ENCODE measurements at places on chromosomes 6 and 20.

GRCh38 chr6:43047998-43048397 is 5.7 kb downstream of the CUL7 start:
- DNase-seq: no peak

DNA sequence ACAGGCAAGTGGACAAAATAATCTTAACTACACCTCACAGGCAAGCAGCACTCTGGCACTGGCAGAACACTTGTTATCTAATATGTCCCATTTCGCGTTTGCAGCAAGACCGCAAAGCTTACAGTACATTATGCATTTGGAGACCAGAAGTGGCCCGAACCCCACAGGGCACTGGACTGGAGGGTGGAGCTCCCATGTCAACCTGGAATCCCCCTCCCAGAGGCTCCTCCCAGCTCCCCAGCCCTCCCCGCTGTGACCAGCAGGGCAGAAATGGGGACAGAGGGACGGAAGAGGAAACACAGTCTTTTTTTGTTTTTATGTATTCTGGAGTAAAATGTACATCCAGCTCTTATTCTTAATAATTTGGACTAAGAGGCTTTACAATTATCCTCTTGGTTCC is 263.7 kb downstream of the SMOC2 start:
- DNase-seq: no peak

GRCh38 chr6:37204014-37204751 is 34.2 kb downstream of the PIM1 start:
- DNase-seq: no peak

DNA sequence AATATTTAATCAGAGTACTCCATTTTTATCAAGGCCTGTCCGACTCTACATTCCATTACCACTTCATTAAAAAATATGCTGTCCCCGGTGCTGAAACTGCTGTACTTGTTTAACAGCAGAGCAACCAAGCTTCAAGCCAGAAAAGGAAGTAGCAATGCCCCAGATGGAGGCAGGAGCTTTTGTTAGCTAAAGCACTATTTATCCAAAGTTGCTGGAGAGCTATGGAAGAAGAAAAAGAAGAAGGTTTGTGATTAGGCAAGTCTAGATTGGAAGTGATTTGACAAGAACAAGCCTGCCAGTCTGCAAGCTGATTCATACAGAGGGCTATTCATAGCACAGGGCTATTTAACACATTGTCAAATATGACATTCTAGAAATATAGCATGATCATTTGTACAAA is 160.9 kb upstream of the SPTLC3 start:
- DNase-seq: no peak

GRCh38 chr6:45001663-45002062 is 326.5 kb upstream of the RUNX2 start:
- DNase-seq: no peak

DNA sequence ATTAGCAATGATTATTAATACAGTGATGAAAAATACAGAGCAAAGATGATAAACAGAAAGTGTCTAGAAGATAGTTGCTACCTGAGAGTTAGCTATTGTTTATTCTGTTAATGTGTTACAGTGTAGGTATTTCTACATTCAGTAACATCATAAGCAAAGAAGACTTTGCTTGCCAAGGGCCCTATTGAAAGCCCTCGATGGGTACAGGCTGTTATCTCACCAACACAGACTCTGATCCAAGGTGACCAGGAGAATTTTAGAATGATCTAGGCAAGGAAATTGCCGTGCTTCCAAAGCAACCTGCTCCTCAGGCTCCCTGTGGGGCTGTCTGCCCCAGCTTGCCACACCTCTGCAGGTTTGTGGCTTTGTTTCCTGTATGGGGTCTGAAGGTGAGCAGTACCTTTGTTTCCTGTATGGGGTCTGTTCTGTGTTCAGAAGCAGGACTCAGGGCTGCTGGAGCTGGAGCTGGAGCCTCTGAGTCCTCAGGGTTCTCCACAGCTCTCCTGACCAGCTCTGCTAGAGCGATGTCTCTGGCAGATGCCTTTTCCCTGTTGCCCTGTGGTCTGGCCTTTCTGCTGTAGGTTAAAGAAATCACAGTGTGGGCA is 32.5 kb downstream of the PHACTR3 start:
- DNase-seq: no peak

DNA sequence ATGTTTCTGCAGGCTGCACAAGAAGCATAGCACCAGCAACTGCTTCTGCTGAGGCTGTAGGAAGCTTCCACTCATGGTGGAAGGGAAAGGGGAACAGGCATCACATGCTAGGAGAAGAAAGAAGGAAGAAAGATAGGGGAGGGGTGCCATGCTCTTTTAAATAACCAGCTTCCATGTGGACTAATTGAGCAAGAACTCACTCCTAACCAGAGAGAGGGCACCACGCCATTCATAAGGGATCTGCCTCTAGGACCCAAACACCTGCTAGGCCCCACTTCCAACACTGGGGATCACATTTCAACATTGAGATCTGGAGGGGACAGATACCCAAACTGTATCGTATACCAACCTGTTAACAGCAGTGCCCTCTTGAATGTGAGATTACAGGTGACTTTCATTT is 46.9 kb upstream of the ARMC2 start:
- no peak for DNase-seq

- no peak for DNase-seq
Observed at GRCh38 chr20:2136275-2136674, 34.6 kb downstream of the STK35 start.

GRCh38 chr6:14266266-14266665 is 148.7 kb downstream of the CD83 start:
- no peak for DNase-seq

DNA sequence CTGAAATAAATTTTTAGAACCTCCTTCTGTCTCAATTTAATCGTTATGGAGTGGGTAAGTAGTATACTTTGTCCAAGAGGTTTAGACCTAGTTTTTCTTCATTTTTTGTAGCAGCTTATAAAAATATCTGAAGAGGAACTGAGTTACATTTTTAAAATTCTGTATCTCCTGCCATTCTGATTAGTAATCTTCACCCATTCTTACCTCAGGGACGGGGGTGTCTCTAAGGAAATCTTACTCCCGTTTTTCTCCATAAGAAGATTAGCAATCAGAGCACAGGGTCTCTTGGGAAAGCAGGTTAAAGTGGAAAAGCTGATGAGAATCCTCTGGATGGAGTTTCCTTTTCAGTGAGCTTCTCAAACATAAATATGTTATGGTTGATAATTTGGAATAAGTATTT is 259.3 kb upstream of the FAM83B start:
- no peak for DNase-seq

- no peak for DNase-seq
Observed at GRCh38 chr6:6714118-6714897, 125.8 kb downstream of the LY86 start.

DNA sequence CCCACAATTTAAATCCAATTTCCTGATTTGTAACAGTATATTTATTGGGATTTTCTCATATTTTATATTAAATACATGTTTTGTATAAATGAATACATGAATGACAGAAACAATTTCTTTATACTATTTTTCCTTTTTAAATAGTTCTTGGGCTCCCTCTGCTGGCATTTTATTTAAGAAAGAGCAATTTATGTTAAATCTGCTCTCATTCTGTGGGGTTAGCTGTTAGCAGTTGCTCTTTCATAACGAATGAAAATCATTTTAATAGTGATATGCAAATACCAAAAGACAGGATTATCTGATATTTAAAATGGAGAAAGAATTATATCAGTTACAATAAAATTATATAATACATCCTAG is 118.3 kb downstream of the RALGAPA2 start:
- no peak for DNase-seq

- peak; percentile 18 for DNase-seq
Observed at GRCh38 chr6:53239526-53239925, 90.9 kb upstream of the GCM1 start.

DNA sequence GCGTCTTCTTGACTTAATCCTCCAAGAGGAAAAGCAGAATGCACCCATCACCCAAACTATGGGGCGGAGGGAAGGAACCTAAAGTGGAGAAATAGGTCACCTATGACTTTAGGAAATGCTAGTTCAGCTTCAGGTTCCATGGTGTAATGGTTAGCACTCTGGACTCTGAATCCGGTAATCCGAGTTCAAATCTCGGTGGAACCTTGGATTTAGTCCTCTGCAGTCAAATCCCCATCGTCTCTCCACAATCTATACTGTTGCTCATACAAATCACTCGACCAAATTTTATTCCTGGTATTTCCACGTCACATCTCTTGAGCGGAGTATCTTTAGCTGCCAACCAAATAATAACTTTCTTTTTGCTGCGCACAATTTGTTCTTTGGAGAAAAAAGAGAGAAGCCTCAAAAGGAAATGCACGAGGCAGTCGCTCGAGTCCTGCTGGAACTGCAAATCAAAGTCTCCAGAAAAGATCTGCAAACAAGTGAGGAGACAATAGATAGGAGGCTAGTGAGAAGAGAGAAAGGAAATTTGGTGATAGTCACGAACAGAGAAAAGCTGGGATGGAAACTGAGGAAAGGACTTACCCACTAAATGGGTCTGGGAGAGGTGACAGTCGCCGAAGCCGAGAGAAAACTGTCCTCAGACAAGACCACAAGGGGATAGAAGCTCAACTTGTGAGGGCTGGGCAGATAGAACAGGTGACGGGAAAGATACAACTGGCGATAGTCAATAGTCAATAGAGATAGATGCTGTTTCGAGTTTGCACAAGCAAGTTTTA is 16.6 kb downstream of the POM121L2 start:
- no peak for DNase-seq

DNA sequence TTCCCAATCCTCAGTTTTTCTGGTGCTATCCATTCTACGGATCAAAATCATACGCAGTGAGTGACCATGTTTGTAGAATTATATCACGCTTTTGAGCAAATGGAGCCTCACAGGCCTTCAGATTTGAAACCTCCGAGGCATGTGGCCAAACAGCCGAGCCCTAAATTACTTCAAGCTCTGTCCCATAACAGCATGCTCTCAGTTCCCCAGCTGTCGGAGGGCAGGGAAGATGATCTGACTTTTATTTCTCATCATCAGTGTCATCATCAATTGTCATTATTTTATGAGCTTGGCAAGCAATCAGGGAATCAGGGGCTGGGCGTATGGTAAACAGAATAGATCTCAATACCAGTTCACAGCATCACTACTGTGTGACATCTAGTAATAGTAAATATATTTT is 73.2 kb downstream of the PSMG4 start:
- DNase-seq: no peak

DNA sequence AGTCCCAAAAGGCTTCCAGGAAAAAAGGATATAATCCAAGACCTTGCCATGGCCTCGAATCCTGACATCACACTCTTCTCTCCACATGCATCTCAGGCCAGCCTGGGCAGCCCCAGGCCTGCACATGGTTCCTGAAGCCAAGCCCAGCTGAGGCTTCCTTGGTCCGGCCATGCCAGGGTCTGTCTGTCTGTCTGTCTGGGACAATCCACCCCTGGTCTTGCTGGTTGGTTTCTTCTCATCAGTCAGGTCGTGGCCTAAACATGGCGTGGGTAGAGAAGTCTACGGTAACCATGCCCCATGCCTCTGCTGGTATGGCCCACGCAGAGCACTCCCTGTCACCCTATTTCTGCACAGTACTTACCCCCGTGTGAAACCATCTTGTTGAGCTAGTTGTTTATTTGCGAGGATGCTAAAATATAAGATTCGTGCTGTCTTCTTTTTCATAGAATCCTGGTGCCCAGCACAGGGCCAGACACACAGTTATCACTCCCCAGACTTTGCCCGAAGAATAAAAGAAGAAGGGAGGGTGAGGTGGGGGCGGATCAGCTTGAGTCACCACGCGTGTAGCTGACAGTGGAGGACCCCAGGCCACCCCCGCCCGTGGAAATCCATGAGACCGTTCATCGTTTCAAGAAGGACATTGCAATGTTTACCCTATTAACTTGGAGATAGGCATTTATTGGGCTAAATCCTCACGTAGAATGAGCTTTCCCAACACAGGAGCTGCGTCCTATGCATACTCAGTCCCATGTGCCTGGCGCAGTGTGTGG is 107.2 kb downstream of the RNASET2 start:
- DNase-seq: no peak

DNA sequence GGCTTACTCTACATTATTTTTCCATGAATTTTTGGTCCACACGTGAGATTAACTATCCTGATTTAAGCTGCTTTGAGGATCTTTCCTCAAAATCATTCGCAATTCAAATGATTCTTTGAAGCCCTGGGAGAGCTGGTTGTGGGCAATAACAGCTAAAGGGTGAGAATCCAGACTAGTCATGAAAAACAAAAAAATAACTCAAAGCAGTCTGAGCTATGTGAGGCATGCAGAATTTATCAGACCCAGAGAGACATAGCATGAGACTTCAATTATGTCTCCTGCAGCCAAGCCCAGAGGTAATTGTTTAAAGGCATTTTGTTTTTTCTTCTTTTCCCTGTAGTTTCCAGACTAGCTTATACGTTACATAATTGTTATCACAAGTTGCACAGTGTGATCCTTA is 517.3 kb upstream of the PTCHD4 start:
- DNase-seq: no peak

DNA sequence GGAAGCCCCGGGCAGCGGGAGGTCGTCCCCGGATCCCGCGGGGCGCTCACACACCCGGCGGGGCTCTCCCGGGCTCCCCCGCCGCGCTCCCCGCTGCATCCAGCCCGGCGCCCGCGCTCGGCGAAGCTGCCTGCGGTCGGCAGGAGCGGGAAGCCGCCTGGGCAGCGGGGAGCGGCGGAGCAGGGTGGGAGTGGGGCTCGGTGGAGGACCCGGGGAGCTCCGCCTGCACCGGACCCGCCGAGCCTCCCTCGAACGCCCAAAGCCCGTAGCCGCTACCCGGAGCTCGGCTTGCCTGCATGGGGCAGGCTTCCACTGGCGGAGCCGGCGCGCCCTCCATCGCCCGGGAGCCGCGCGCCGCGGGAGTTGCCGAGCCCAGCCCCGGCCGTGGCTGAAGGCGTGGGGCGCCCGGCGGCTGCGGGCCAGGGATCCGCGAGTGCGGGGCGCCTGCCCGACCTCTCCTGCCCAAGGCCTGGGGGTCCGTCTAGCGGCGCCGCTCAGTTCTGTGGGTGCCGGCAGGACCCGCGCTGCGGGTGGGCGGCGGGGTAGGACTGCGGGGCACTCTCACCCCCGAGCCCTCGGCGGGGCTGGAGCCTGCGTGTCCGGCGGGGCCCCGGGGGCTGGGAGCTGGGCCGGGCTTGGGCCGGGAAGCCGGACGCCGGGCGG is 671 bp downstream of the CDH4 start:
- no peak for DNase-seq

DNA sequence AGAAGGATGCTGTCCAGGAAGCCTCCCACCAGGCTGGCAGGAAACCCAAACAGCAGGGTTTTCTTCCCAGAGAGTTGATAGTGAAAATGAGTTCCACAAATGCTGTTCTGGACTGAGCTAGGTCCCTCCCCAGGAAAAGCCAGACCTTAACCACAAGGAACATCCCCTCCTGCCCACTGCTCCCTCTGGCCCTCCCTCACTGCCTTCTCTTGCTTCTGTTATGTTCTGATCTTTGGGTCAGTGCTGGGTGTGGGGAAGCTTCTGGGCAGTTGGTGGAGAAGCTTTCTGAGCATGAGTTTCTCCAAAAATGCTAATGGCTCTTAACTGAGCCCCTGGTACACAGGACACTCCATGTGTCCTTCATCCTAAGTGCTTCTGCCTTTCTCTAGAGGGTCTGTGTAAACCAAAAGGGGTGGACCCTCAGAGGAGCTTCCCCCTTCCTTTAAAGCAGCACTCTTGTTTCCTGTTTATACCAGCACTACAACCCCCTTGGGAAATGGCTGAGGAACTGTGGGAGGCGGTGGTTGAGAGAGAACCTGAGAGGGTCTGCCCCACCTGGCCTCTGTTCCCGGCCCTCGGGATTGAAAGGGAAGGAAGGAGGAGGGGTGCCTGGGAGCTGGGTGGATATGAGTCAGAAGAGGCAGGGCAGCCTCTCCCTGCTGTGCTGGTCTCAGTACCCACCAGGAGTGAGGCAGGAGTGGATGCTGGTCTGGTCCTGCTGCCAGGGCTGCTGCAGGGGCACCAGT is 42.0 kb downstream of the CDS2 start:
- no peak for DNase-seq
